ENCODE measurements at places on chromosomes 1 and 21.

DNA sequence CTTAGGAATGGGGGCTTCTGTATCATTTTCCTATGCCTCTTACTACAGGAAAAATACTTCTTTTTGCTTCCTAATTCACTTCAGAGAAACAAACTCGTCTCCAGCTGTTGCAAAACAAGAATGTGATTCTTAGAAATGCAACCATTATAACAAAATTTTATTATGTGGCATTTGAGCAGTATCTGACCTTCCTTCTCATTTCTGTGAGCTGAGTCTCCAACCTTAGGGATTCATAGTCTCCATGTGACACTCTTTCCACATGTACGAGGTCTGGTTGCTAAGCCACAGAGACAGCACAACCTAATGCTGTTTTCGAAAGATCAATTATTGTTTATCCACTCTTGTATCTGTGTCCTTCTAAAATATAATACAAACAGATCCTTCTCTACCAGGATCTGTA, 75.3 kb upstream of the RGS4 start:
- no peak for DNase-seq

DNA sequence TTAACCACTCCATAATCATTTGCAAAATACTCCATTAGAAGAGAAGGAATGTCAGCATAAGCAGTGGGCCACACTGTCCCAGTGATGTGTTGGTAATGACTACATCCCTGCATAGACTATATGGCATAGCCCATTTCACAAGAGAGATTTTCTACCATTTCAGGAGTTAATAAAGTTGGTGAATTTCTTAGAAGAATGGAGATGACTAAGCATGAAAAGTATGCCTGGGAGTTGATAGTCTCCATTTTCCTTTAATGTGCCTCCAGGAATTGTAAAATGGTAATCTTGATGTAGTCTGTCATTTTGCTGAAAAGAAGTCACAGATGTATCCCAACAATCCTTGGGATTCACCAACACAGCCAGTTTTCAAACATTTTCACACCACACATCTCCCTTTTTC, 608.8 kb upstream of the CHRM3 start:
- no peak for DNase-seq

DNA sequence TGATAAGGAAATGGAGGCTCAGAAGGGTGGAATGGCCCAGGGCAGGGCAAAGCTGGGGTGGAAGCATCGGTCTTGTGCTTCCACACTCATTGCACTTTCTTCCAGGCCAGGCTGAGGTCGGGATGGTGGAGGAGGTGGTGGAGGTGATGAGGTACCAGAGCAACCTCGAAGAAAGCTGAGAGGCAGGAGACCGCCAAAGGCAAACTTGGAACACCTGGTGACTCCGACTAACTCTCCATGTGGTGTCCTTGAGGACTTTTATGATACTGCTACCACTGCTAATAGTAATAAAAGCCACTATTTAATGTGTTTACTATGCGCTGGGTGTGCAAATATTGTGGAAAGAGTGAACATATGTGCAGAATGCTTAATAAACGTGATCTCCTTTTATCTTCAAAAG, 16.9 kb upstream of the BTG2 start:
- no peak for DNase-seq

DNA sequence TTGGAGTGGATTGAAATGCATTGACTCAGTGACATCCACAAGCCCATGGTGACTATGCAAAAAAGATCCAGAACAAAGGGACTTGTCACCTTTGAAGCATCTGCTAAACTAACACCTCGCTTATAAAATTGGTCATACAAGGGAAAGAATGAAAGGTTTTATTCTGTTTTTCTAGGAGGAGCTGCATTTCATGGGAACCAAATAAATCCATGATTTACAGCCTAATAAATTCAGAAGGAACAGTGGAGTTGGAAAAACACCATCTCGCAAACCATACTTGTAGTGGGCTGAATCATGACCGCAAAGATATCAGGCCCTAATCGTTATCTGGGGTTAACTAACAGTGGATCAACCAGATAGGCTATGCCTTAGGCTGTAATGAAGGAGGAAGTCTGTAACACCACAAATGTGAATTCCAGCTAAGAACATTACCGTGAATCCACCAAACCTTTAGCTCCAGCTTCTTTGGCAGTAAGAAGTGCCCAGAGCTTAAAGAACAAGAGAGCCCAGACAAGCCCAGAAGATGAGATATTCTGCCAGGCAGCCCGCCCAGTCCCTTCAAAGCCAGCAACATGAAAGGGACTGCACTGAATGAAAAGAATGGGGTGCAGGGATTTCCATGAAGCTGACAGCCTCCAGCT, 27.4 kb downstream of the RSPH1 start:
- DNase-seq = no peak

All from NCI-H187 treated with DMSO at 0.1 percent for 48 hours (cell line).